Spinal cord (tissue), 10 donors: ENCODE measurements at places on chromosomes 11 and 22.

DNA sequence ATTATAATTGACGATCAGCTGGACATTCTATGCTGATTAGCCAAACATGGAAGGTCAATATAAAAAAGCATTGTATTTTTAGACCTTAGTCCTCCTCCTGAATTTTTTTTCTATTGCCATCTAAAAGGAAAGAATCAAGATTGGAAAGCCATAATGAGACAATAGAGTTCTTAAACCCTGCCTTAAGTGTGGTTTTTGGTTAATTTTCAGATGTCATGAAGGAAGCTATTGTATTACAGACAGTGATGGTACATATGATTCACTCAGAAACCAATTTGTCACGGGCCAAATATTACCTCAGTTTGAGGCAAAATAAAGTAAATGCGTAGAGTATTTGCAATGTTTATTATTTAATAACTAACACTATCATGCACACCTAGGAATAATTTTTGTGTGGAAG, 1164.0 kb upstream of the RAG2 start:
- no peak overlapping the region for H3K4me3 ChIP-seq
- no peaks in the 10 kb centered on the region for H3K4me1 ChIP-seq
- no peak for DNase-seq
- no peaks in the 10 kb centered on the region for H3K36me3 ChIP-seq
- H3K27ac ChIP-seq, result no peak overlapping the region
- H3K27me3 ChIP-seq, result no peaks in the 10 kb centered on the region

DNA sequence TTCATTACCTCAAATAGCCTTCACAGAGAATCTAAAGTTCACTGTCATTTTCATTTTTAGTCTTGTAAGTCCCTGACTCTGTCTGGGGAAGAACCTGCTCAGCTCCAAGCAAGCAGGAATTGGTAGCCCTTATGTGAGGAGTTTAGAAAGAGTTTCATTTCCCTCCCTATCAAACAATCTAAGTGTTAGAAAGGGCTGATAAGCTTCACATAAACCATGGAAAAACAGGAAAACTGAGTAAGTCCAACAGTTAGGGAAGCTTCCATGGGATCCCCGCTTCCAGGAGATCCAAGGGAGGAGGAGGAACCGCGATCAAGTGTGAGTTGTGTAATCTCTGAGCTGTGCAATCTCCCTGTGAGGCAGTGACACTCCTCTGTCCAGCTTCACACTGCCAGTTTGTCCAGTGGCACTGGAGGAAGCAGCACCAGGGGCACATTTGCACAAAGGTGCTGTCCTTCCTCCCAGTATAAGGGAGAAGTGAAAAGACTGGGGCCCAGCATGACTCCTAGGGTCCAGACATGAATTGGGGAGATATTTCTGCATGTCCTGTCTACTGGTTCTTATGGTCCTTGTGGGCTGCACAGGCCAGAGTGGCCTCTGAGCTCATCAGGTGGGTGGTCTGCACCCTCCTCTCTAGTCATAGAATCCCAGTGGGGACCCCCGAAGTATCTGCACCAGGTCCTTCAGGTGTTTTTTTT, 4.3 kb downstream of the PRAME start:
- H3K27me3 ChIP-seq, result no peaks in the 10 kb centered on the region
- H3K36me3 ChIP-seq, result no peaks in the 10 kb centered on the region
- H3K4me3 ChIP-seq, result no peak overlapping the region
- H3K4me1 ChIP-seq, result no peaks in the 10 kb centered on the region
- no peak for DNase-seq

- H3K4me1 ChIP-seq, result no peaks in the 10 kb centered on the region
- H3K27me3 ChIP-seq, result no peaks in the 10 kb centered on the region
- peaks cover 78% of the 10 kb centered on the region for H3K36me3 ChIP-seq
- DNase-seq, result no peak
- H3K27ac ChIP-seq, result no peak overlapping the region
- no peak overlapping the region for H3K4me3 ChIP-seq
Measured at GRCh38 chr22:41636467-41636866, 15.4 kb downstream of the XRCC6 start.

- H3K36me3 ChIP-seq, result no peaks in the 10 kb centered on the region
- no peak for DNase-seq
- no peak overlapping the region for H3K4me3 ChIP-seq
- H3K4me1 ChIP-seq, result peaks cover 20% of the 10 kb centered on the region
Measured at GRCh38 chr11:70073871-70074371, 4.2 kb upstream of the ANO1 start.

GRCh38 chr22:17675584-17675983, 37.0 kb downstream of the BCL2L13 start:
- no peak overlapping the region for H3K27ac ChIP-seq
- H3K36me3 ChIP-seq, result no peaks in the 10 kb centered on the region
- DNase-seq, result no peak

DNA sequence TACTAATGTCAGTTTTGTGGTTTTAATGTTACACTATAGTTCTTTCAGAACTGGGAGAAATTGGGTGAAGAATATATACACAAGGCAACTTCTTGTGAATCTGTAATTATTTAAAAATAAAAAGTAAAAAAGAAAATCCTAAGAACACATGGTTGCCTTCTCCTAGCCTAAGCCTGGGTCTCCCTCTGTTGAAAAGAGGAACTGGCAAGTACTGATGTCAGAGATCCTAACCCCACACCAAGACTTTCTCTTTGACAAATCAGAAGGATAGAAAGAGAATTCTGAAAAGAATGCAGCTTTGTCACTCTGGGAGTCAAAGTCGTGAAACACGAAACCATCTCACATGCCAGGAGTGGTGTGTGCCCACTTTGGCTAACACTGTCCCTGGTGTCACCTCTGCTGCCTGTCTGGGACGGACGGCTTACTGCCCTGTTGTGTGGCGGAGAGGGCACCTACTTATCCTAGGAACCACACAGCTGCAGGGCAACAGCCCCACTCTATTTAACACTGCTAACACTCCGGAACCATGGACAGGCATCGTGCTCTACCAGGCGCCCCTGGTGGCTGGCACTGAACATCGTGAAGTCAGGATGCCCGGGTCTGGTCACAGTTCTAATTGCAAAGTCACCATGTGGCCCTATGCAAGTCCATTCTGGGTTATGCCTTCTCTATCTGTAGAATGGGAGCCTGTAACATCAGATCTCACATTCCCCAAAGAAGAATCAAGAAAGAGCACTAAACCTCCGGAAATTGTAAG, 108.7 kb upstream of the CD82 start:
- no peaks in the 10 kb centered on the region for H3K4me1 ChIP-seq
- H3K4me3 ChIP-seq, result no peak overlapping the region
- DNase-seq, result peak; percentile 4
- no peaks in the 10 kb centered on the region for H3K36me3 ChIP-seq
- H3K27ac ChIP-seq, result no peak overlapping the region

- no peak overlapping the region for H3K27ac ChIP-seq
- H3K4me3 ChIP-seq, result no peak overlapping the region
- DNase-seq, result no peak
- no peaks in the 10 kb centered on the region for H3K27me3 ChIP-seq
- no peaks in the 10 kb centered on the region for H3K4me1 ChIP-seq
Measured at GRCh38 chr22:19321757-19322156, 30.2 kb upstream of the CLTCL1 start.

DNA sequence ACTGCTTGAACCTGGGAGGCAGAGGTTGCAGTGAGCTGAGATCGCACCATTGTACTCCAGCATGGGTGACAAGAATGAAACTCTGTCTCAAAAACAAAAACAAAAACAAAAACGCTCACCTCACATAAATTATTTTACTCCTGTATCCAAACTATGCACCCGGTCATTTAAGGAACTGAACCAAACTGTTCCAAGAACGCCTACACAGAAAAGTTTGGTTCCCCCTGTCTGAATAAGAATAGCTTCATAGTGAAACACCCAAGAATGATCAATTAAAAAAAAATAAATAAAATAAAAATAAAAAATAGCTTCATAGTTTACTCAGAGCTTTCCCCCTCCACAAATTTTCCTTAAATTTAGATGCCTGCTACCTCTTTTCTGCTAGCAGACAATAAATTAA, 13.7 kb downstream of the NUP98 start:
- no peaks in the 10 kb centered on the region for H3K27me3 ChIP-seq
- H3K4me3 ChIP-seq, result no peak overlapping the region
- peaks cover 25% of the 10 kb centered on the region for H3K36me3 ChIP-seq
- H3K4me1 ChIP-seq, result peaks cover 5% of the 10 kb centered on the region
